ENCODE measurements at places on chromosomes 12 and 14. TPM values are rescaled to one million over a fixed set of nuclear protein-coding genes. Genes with fewer than 3 reads are reported as not detected.

LLPH gene
- total RNA-seq = 9.8 TPM

ZC2HC1C gene
- 0.71 TPM for total RNA-seq

RPL10L gene
- total RNA-seq = not detected

GALNT16 gene
- total RNA-seq = not detected

ATG14 gene
- 12.8 TPM for total RNA-seq

VRTN gene
- total RNA-seq = not detected

NYNRIN gene
- total RNA-seq = 12.1 TPM

ADCK1 gene
- total RNA-seq = 11.2 TPM

TAS2R20 gene
- 0.35 TPM for total RNA-seq

NDUFA12 gene
- 302 TPM for total RNA-seq

DLGAP5 gene
- total RNA-seq = 51.6 TPM
